ENCODE measurements at places on chromosomes 3 and 15.

- no peak for DNase-seq
Measured at GRCh38 chr3:127123533-127123932, 69.4 kb upstream of the PRR23E start.

DNA sequence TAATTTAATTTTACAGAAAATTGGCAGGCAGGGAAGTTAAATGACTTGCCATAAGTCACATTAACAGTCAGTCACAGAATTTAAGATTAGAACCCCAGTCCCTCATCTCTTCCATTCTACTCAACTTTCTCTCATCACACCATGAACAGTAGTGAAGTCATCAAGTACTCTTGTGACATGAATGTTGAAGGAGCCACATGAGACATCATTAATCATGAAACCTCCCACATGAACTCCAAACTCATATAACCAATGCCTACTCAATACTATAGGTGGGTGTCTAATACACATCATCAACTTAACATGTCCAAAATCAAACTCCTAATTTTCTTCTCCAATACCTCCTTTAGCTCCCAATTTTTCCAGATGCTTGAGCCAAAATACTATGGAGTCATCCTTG lies 19.5 kb downstream of the PHC3 start:
- DNase-seq: no peak

DNA sequence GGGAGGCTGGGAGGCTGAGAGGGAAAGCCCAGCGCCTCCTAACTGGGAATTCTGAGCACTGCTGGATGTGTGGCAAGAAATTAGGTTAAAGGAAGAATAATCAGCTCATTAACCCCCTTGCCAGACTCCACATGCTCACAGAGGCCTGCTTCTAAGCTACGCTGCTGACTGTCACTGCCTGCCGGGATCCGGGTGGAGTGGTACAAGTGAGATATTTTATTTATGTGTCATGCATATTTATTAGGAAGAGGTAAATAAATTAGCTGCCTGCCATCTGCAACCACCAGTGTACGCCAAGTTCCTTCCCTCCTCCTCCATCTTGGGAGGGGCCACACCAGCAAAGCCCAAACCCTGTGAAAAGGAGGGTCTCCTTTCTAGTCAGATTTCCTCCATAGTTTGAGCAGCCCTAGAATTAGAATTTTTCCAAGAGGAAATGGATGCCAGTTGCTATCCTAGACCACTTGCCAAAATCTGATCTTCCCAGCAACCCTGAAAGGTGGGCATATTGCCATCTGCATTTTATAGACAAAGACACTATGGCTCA lies 43.5 kb upstream of the GRIP2 start:
- DNase-seq: no peak

DNA sequence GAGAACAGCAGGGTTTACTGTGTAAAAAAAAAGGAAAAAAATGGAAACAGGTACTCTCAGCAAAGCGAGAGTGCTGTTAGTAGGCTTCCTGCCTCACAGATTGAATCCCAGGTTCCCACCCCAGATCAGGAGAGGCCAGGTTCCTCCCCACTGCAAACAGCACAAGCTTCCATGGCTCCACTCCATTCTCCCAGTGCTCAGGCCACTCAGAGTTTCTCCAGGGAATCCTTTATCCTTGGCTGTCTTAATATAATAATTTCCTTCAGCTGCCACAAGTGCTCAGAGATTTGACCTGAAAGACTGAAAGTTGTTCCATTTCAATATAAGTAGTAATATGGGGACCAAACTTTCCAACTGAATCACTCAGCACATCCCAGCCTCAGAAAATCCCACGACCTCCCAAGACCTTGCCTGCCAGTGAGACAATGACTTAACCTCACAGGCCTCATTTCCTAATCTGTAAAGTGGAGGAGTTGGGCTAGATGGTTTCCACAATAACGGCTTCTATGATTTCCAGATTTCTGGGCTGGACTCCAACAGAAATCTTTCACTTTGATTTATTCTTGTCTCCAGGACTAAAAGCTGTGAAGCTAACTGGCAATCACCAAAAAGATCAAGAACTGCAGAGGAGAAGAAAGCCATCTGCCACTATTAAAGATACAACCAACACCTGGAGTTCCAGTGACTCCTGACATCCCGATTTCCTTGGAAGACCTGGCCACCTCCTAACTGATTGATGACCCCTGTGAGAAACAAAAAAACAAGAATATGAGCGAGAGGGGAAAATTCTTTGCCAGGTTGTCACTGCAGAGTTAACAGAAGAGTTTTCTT lies 289.5 kb downstream of the NEK10 start:
- no peak for DNase-seq

GRCh38 chr3:113097960-113098447 lies 107.2 kb downstream of the GTPBP8 start:
- DNase-seq: no peak

Data from GM13976 (cell line).